Lung microvascular endothelial cell (primary cell): ENCODE measurements at places on chromosomes 1 and 21. TPM values are rescaled to one million over a fixed set of nuclear protein-coding genes. Genes with fewer than 3 reads are reported as not detected.

PLXNA2 gene
- 42.7 and 46.4 TPM in 2 replicates for total RNA-seq

GRCh38 chr1:169945181-169945580 lies 51.5 kb upstream of the SCYL3 start:
- DNase-seq, result no peak

DNA sequence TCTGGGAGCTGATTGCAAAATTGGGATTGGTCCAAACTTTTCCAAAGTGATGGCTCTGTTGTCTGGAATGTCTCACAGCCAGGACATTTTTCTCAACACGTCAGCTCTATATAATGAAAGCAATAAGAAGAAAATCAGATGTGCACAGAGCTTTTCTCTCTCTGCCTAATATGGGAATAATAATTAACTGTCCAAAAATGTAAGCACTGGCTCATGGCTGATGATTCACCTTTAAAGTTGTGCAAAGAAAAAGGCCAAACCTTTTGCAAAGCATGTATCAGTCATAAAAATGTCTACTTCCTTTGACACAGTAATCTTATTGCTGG lies 30.4 kb downstream of the ZNF281 start:
- DNase-seq, result peak; percentile 56

GRCh38 chr1:205918955-205919746 lies 24.1 kb downstream of the SLC26A9 start:
- peak; percentile 88 for DNase-seq

DNA sequence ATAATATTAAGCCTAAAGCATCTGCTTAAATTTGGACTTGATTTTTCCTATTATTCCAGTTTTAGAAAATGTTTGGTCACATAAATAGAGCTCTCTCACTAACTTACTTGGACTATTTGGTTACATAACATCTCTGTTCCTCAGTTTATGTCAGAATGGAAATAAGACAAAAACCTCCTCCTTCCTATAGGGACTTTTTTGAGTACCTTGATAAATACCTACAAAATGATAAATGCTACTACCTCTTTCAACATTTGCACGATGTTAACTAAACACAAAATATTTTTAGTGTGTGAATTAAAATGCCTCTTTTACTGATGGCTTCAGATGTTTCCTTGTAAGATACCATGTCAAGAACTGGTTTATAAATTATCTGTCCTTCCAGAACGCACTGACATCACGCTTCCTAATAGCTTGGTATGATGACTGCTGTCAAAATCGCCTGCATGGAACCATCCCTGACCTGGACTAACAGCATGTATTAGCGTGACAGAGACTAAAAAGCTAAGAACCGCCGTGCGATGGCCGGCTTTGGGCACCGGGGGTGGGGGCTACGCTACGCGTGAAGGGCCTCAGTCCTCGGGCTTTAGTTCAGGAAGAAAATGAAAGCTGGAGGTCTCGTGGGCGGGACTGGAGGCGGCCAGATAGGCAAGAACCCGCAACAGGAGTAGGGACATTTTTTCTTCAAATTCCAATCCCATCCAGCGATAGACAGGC lies 133.2 kb upstream of the BARHL2 start:
- DNase-seq, result peak; percentile 13
